ENCODE measurements at places on chromosomes 13 and 19.

GRCh38 chr13:95035311-95036109 lies 265.7 kb downstream of the ABCC4 start:
- no peak for DNase-seq

- no peak for DNase-seq
Measured at GRCh38 chr19:34974646-34975045, 10.6 kb upstream of the ZNF792 start.

DNA sequence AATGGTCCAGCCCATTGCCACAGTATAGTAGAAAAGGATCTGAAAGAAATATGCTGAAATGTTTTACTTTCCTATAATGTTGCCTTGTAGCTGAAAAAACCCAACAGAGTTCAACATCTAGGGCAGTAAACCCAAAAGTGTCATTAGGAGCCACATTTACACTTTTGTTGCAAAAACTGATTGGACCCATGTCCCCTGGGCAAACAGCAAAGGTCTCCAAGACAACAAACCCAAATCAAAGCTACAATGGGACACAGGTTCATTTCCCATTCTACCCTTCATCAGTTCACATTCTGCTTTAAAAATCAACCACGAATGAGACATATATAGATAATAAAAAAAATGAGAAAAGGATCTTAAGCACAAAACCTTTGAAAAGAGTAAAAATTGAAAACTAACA lies 744.8 kb downstream of the PCDH17 start:
- DNase-seq = no peak

DNA sequence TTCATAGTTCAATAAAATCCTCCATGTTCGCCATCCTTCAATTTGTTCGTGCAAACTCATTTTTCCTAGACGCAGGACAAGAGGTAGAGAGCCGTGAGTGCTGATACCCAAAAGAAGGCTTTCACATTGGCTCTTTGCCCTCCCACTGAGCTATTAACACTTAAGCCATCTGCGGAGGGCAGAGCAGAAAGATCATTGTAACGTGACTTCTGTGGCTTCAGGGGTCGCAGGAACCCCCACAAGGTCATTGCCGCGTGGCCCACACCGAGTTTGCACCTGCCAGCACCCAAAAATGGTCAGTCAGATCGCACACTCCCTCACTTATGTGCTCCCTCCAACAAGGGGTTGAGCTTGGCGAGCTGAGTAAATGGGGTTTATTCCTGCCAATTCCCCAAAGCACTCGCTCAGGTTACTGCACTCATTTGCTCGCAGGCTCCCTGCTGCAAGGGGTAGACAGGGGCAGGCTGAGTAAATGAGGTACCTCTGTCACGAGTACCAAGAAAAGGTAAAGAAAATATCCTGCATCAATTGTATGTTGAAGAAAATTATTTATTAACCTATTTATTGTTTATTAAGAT lies 144.1 kb downstream of the PRR20E start:
- no peak for DNase-seq

GRCh38 chr19:39602224-39602623 lies at the start of gene LGALS13:
Gene LGALS13 (plus strand): TSS chr19:39602524. CDS start chr19:39602569, 45 bp downstream.
- DNase-seq = no peak

DNA sequence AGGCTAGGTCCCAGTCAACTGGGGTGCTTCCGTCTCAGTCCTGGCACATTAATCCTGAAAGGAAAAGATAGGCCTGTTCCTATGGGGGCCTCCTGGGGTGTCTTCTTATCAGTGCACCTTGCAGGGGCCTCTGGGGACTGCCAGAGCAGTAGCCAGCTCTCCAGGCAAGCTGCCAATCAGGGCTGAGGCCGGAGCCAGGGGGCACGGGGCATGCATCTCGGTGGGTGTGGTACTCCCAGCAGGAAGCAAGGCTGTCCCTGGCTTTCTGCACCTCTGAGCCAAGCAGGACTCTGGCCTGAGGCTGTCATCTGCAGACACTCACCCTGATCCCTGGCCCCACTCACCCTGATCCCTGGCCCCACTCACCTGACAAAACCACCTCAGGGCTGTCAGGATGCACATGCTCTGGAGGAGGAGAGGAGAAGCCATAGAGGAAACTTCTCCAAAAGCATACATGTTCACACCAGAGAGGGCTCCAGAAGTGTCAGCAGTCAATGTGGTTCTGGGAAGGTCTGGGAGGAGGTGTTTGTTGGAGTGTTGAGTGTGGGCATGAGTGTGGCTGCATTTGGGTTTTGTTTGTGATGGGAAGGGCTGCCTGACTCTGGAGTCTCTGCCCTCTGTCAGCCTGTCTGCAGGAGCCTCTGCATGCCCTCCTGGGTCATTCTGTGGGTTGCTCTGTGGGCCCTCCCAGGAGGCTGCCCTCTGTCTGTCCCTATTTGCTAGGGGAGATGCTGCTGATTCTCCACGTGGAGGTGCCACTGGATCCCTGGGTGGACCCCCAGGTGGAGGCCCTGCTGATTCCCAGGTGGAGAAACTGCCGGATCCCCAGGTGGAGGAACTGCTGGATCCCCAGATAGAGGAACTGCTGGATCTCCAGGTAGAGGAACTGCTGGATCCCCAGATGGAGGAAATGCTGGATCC lies 22.7 kb upstream of the KCTD15 start:
- DNase-seq = no peak

- no peak for DNase-seq
Measured at GRCh38 chr13:26257049-26257448, 3.1 kb downstream of the CDK8 start.

Data from stimulated activated CD4-positive, alpha-beta T cell treated with anti-CD3 and anti-CD28 coated beads, Interleukin-15, amount 100 ng/mL, for 24 hours (primary cell).